KG1 (cell line): ENCODE measurements at places on chromosomes 12 and 14.
A peak's percentile ranks its signal among the peaks of the same experiment; 100 is the strongest.

GRCh38 chr12:54981796-54982195 is 2.8 kb downstream of the TESPA1 start:
- no peak for DNase-seq

DNA sequence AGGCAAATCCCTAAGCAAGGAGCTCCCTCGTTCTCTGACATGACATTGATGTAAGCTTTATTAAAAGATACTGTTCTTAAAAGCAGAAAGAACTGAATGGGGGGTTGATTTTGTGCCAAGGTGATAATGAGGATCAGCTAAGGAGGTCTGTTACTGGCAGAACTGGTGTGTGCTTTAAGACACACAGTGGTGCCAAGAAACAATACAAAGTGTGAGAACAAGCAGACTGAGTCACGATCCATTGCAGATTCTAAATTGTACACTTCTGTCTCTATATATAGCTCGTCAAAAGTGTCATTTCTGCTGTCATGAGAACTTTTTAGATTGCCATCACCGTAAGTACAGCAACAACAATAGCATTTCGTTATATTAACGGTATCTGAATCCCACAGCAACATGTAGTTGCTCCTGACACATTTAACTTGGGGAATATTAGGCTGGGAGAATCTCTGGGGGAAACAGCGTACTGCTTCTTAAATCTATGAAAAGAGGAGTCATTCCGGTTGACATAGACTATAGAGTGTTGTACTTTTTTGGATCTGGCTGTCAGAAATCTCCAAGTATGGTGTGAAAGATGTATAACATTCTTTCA is 151.3 kb upstream of the PRKD1 start:
- no peak for DNase-seq

DNA sequence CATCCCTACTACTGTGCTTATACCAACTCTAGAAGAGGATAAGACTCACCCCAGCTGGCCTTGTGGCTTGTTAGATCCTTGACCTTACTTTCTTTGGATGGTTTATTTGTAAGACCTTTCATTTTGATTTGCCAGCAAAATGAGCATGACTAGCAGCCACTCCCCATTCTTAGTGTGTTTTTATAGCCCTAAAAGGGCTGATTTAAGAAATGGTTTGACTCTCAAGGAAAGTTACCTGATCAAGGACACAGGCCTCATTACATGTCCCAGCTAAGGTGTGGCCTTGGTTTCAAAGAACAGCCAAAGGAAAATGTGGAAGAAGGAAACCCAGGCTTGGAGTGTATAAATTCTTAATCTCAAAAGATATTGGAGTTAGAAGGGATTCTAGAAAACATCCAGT is 41.4 kb downstream of the SLC17A8 start:
- DNase-seq, result no peak

DNA sequence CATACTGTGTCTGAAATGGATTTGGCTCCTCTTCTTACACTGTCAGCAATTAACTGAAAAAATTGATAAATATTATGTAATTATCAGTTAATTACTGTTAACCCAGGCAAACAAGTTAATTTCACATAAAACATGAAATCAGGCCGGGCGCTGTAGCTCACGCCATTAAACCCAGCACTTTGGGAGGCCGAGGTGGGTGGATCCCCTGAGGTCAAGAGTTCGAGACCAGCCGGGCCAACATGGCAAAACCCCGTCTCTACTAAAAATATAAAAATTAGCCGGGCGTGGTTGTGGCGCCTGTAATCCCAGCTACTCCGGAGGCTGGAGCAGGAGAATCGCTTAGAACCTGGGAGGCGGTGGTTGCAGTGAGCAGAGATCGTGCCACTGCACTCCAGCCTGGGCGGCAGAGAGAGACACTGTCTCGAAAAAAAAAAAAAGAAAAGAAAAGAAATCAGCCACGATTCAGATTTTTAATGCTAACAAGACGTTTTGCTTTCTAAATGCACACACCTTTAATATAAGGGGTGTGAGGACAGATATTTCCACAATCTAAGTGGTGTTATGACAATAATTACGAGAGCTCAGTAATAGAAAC is 473 bp upstream of the TMEM19 start:
- DNase-seq, result no peak

DNA sequence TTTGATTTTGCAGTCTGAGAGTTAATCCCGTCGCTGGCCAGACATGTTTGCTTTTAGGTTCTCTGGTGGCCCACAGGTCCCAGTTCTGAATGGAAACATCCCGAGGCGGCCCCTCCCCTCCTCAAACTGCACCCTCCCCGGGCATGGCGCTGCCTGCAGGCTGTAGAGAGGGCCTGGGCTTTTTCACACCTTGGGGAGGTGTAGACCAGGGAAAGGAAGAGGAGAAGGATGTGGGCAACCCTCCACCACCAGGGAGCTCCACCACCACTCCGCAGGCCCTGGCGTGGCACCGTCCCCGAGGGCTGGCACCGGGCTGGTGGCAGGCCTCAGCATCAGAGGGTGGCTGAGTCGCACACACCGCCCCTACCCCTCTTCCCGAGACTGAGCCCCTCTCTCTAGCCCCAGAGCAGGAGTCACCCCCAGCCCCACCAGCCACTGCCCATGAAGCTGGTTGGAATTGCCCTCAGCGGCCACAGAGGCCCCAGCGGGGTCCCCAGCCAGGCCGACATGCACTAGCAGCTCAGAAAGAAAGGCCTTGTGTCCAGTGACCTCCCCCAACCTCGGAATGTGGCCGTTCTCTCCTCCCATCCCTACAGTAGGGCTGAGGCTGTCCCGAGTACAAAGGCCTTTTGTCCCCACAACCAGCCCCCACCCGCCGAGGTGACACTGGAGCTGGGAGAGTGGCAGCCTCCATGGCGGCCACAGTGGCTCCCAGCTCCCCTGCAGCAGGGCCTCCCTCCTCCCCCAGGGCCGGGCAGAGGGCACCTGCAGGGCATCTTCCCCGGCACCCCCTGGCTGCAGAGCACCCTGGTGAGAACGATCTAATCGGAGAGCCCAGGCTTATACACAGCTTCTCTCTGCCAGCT is 23.5 kb upstream of the INF2 start:
- DNase-seq, result no peak

- no peak for DNase-seq
Measured at GRCh38 chr14:61197416-61197815, 83.7 kb downstream of the TMEM30B start.

DNA sequence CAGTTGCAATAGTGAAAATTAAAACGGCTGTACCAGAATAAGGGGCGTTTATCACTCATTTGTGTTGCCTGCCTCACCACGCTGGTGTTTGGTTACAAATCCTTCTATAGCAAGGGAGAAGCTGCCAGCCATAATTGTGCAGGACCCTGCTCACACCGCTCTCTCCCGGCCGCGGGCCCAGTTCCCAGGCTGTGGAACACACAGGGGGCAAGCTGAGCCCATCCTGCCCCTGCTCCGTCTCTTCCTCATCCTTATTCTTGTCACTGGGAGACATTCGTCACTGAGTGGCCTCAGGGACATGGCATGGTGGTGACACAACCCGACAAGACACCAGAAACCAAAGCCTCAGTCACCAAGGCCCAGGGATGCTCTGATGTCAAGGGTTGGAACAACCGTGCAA is 116.3 kb upstream of the FKBP4 start:
- no peak for DNase-seq

GRCh38 chr12:92337128-92337527 is 191.5 kb upstream of the BTG1 start:
- DNase-seq, result no peak

GRCh38 chr14:104140463-104141331 is 2.3 kb downstream of the KIF26A start:
- DNase-seq, result no peak

- DNase-seq, result no peak
Measured at GRCh38 chr12:113273053-113273725, 51.9 kb downstream of the TPCN1 start.

DNA sequence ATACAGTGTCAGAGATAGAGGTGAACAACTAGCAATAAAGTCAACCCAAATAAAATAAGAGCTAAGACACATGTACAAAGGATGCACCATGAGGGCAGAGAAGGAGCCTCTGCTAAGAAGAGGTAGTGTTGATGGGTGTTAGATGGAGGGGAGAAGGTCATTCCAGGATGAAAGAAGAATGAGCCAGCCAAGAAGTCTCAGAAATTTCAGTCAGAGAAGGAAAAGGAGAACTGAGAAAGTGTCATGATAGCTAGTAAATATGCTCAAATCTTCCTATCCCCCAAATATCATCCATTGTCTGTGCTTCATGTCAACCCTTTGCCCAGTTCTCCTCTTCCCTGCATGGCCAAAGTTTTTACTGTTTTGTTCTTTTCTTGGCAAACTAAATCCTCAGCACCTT is 225.2 kb upstream of the BTG1 start:
- no peak for DNase-seq

DNA sequence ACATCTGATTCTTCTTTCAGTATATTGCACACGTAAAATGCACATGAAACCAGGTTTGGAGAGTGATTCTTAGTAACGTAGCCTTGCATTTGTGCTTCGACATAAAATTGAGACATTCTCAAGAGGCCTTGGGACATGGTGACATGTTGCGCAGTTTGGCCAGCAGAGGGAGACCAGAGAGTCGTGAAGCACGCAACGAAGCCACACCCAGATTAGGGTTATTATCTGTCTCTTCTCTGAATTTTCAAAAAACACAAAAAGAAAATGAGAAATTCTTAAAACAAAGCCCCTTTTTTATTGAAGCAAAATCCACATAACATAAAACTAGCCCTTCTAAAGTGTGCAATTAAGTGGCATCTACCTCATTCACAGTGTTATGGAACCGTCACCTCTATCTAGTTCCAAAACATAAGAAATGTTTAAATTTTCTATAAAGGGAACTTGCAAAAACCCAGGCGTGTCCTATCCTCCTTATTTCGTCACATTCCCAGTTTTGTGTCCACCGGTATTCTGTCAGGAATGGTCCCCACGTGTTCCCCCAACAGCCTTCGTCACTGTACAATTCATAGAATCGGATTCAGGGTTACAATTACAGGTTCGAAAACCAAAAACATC is 108.8 kb upstream of the ATF7IP start:
- peak; percentile 33 for DNase-seq

- peak; percentile 77 for DNase-seq
Measured at GRCh38 chr12:8697476-8698131, at the start of gene RIMKLB. Gene RIMKLB (plus strand): TSS chr12:8697991. CDS start chr12:8713867, 15,876 bp downstream.

- no peak for DNase-seq
Measured at GRCh38 chr14:61602733-61603077, 92.6 kb upstream of the HIF1A start.

DNA sequence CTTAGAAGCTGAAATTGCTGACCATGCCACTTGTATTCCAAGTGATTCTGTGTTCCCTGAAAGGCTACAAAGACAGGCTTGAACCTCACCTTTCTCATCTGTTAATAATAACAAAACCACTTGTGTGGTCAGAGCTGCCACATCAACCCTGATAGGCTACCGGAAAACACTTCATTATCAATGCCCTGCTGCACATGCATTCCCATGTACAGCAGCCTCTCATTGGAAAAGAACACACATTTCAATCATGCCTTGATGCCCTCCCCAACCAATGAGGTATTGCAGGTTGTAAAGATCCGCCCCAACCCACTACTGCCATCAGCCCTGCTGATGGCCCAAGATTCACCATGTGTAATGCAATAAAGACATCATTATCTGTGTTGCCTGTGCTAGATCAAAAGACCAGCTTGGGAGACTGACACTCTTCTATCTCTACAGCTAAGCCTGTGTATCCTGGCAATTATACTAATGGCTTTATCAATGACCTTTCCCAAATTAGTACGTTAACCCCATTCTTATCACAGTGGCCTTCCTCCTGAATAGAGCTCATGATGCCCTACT is 2.8 kb downstream of the GPR19 start:
- DNase-seq, result no peak

GRCh38 chr12:53133722-53134121 is 30.4 kb downstream of the SOAT2 start:
- no peak for DNase-seq

- DNase-seq, result no peak
Measured at GRCh38 chr14:74133833-74134481, 49.2 kb downstream of the LIN52 start.

DNA sequence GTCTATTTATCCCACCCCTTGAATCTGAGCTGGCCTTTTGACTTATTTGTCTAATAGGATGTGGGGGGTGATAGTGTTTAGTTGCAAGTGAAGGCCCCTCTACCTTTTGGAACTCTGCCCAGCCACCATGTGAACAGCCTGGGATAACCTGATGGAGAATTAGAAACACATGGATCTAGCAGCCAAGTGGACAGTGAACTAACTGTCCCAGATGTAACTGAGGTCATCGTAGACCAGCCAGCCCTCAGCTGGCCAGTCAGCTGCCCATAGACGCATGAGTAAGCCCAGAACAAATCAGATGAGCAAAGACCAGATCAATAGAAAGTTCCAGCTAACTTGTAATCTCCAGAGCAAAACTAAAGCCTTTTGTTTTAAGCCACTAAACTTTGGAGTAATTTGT is 19.0 kb downstream of the KLRB1 start:
- no peak for DNase-seq

- no peak for DNase-seq
Measured at GRCh38 chr12:16949371-16949770, 343.4 kb upstream of the LMO3 start.

- DNase-seq, result no peak
Measured at GRCh38 chr14:44168566-44168965, 338.5 kb downstream of the FSCB start.

DNA sequence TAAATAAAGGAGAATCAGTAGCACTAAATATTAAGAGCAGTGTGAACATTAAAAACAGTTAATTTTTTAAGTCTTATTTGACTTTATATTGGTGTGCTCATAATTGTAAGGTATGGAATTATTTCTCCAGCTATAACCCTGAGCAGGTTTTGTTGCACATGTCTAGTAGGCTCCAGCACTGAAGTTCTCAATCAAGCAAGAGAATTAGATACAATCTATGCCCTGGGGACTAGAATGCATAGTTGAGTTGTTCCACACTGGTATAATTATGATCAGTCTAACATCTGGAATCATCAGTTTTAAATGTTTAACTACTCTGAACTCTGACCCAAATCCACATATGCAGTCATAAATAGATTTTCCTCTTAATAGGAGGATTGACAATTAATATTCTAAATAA is 257.8 kb upstream of the ARHGAP5 start:
- no peak for DNase-seq

DNA sequence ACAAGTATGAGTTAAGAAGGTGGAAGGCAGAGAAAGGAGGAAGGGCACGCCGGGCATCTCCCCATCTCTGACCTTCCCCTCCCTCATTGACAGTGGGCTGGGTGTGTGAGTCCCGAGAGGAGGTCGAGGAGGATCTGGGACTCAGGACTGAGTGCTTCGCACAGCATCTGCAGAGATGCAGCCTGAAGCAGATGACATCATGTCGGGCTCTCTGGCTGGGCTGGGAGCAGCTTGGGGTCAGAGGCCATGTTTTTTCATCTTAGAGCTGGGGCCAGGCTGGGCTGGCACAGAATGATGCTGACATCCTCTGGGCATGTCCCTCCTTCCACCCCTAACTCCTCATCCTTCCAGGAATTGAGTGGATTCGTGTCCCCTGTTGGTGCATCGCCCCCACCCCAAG is 43.5 kb downstream of the CMKLR1 start:
- DNase-seq, result no peak

GRCh38 chr14:71438684-71439083 is 493.5 kb upstream of the RGS6 start:
- no peak for DNase-seq

GRCh38 chr12:52526511-52526951 is 6.3 kb upstream of the KRT5 start:
- no peak for DNase-seq
